ENCODE measurements at places on chromosomes 6 and 20.

DNA sequence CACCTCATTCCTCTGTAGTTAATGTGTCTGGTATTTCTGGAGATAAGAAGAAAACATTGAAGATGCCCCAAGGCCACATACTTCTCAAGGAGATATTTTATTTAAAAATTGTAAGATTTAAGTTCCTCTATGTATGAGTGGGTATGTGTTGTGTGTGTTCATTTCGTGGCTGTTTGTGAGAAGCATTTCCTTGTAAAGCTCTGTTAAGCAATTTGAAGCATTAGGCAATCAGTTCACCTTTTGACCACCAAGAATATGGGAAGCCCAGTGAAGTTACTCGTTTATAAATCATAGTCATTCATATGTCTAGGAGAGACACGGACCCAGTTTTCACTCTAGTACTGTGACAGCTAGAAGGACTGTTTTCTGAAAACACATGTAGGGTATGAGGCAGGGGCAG lies 717.6 kb upstream of the MAP3K7 start:
- no peak for DNase-seq

- DNase-seq, result no peak
Observed at GRCh38 chr6:168721571-168721970, 280.6 kb downstream of the SMOC2 start.

DNA sequence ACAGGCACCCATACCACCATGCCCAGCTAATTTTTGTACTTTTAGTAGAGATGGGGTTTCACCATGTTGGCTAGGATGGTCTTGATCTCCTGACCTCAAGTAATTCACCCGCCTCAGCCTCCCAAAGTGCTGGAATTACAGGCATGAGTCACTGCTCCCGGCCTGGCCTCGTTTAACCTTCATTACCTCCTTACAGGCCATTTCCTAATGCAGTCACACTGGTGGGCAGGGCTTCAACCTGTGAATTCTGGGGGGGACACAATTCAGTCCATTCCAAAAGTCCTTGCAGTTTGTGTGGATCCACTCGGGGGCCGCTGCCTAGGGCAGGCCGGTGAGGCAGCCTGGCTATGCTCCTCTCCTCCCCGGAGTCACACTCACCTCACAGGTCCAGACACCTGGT lies 112.4 kb upstream of the SNX9 start:
- no peak for DNase-seq

- peak; percentile 91 for DNase-seq
Observed at GRCh38 chr6:3063733-3064700, 4.3 kb upstream of the RIPK1 start.

DNA sequence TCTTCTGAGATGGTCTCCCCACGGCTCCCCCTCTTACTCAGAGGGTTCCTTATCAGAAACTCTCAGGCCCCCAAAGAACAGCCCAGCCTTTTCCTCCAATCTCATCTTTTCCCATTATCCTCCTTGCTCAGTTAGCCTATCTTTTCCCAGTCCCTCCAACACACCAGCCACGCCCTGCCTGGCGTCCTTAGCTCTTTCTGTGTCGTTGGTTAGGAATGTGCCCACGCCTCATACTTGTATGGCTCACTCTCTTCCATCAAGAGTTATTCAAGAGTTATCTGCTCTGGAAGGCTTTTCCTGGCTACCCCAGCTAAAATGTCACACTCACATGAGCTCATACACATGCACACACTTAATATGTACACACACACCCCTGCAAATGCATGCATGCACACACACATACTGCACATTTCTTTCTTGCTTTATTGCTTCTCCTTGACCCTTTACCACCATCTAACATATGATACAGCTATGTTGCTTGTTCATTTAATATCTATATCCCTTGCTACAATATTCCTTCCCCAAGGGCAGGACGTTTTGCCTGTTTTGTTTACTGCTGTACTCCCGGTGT lies 37.6 kb downstream of the SLC2A10 start:
- DNase-seq, result no peak

- no peak for DNase-seq
Observed at GRCh38 chr20:19692100-19692499, 66.0 kb upstream of the RIN2 start.

DNA sequence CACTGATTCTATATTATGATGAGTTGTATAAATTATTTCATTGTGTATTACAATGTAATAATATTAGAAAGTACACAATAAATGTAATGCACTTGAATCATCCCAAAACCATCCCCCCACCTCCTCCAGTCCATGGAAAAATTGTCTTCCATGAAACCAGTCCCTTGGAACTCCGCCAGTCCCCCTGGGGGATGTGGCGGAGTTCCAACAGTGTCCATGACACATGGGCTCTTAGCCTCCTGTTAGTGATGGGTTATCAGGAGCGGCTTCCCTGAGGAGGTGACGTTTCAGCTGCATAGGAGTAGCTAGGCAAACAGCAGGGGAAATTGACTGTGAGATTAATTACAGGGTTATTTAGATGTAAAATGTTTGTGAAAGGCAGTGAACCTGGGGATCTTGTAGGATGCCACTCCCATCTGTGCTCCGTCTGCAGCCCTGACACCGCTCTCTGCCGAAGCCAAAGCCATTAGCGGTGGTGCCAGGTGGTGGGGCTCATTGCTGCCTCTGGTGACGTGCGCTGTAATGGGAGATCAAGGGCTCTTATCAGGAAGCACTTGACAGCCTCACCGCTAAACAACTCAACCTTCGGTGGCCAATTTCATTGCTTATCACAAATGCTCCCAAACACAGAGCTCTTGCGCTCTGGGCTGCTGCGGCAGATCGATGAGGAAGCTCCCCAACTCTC lies 81.6 kb upstream of the MC3R start:
- no peak for DNase-seq

GRCh38 chr6:137776786-137777686 lies 90.0 kb upstream of the TNFAIP3 start:
- DNase-seq, result no peak

DNA sequence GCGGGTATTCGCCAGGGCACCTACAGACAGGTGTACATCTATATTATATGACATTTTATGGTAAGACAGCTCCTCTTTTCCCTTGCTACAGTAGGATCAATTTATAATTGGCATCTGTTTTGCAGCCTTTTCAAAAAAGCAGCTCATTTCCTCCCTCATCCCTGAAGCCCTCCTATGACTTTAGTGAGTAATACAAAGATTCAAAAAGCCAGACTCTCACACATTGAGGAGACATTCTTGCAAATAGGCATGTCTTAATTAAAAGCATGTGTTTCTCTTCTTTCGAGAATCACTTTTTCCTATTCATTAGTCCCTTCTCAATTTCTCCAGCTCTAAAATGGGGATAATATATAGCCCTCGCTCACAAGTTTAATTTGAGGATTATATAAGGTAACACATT lies 283.4 kb downstream of the TBC1D7 start:
- DNase-seq, result no peak

DNA sequence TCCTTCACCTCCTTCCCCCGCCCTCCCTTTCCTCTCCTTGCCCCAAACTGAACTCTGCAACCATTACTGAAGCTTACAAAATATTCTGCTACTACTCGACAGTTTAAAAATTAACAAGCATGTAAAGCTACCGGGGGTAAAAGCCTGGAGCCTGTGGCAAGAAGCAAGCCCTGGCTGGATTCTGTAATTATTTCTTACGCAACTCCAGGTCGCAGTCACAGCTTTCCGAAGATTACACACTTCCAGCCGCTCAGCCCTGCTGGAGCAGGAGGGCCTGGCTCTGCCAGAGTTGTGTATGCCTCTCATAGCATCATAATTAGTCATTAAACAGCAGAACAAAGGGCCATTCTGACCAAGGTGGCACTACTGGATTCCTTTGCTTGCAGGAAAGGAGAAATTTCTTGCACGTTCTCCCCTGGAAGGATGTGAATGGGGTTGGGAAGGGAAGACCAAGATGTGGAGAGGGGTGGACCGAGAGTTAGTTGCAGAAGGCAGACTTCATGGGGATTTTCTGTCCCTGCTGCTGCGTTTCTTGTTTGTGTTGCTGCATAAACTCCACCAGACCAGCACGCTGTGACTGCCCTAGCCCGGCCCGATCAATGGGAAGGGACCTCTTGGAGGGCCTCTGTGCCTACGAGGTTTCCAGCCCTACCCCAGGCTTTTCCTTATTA lies 23.6 kb downstream of the FOXQ1 start:
- no peak for DNase-seq

- DNase-seq, result no peak
Observed at GRCh38 chr6:25842526-25842925, 10.7 kb upstream of the SLC17A1 start.

GRCh38 chr6:129866256-129866655 lies 5.1 kb upstream of the TMEM244 start:
- DNase-seq, result no peak

DNA sequence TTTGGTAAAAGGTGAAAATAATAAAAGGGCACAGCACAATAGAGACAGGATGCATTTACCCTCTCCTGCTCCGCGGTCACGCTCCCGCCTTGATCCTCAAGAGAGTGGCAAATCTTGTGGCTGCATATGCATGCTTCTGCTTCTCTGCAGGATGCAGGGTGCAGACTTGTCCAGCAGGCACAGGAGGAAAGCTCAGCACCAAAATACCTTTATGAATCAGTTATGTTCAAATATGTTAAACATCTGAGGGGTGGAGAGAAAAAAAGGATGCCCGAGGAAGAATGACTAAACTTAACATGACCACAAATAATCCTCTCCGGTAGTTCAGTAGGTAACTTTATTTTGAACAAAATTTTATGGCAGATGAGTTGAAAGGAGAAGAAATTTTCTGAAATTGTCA lies 366.1 kb upstream of the SOX4 start:
- DNase-seq, result no peak

DNA sequence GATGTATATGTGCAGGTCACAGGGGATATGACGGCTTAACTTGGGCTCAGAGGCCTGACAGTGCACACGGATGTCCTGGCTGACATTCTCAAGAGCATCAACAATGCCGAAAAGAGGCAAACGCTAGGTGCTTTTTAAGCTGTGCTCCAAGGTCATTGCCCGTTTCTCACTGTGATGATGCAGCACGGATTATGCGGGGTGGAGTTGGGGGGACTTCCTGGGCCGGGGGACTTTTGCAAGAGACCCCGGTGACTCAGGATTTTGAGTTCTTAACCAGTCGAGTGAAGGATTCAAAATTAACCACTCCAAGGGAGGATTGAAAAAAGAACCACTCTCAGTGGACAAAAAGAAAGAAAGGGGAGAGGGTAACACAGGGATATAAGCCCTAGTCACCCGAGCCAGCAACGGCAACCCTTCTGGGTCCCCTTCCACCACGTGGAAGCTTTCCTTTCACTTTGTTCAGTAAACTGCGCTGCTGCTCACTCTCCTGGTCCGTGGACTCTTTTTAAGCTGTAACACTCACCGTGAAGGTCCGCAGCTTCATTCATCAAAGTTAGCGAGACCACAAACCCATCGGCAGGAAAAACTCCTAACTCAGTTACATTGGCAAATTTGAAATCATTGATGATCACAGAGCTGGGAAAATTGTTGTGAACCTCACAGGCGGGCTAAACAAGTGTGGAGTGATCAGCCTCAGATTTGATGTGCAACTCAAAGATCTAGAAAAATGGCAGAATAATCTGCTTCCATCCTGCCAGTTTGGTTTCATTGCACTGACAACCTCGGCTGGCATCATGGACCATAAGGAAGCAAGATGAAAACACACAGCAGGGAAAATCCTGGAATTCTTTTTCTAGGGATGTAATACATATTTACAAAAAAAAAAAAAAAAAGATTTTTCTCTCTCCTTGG lies 199.3 kb downstream of the ARID1B start:
- no peak for DNase-seq

DNA sequence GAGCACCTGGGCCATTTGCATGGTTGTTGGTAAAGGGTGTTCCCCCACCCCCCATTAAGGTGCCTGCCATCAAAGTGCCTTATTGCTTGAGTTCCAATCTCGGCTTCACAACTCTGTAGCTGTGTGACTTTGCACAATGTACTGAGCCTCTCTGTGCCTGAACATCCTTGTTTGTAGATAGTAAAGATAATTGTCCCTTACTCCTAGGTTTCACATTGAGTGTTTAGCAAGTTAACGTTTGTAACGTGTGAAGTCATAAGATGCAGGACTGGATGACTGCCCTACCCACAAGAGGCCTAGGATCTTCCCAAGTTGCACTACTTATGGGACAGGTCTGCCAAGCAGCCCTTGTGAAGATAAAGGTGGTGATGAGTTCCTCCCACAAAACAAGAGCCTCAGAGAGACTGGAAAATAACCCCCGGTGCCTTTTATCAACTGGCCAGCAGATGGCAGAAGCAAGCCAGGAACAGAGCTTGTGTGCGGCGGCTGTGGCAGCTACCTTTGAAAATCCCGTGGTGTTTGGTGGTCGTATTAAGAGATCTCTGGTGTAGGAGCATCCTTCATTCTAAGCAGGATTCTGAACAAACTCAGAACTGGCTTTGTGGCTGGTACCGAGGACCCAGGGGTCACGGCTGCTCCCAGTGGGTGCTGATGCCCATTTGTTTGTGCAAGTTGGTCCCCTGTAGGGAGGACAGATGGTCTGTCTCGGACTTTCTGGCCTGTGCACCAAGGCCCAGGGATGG lies 99.1 kb downstream of the CDH26 start:
- DNase-seq, result peak; percentile 83

DNA sequence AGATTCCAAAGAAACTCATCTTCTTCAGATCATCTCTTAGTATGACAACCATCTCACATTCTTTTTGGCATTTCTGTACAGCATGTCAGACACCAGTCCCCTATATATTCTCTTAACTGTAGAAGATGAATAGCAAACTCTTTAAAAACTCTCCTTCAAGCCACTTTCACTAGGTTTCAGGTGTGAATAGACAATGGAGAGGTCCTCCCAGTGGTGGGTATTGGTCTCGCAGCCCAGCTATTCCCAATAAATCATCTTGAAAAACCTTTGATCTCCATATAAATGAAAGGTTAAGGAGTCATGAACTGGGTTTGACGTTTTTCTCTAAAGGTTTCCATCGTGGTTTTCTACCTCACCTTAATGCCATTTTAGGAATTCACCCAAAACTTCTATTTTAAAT lies 180.0 kb downstream of the GJA1 start:
- no peak for DNase-seq

GRCh38 chr6:35980991-35981645 lies 43.3 kb downstream of the SLC26A8 start:
- DNase-seq, result no peak

DNA sequence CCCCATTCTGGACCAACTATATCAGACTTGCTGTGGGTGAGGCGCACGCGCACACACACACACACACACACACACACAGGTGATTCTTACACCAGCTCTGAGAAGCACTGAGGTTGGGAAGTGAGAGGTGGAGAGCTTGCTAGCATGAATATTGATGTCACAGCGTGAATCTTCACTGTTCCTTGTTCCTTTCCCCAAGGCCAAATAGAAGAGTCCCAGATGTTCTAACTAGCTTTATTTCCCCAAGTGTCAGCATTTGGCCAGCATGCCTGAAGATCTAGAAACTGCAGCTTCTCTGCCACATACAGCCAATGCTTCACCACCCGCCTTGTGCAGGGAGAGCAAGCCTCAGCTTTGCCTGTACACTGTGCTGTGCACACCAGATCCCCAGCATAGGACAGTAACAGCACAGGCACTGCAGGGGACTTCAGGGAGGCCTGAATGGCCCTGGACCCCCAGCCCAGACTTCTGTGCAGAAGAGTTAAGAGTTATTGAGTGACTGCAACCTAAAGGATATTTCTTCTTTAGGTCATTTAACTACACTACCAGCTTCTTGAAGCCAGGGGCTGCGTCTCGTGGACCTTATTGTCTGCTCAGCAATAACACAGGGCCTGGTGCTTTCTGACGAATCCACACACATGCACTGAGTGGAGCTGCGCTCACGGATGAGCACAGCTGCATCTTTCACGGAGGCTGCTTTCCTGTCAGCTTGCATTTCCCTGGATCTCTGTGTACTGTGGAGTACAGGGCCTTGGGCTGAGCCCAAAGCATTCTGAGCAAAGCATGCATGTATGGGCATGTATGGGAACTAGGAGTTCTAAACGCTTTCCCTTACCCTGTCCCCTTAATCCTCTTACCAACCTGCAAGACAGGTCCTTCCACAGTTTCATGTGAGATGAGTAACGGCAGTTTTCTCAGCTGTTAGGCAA lies 13.9 kb upstream of the CD93 start:
- DNase-seq, result no peak

All from CD8-positive, alpha-beta T cell (primary cell).